ENCODE measurements at places on chromosomes 11 and 22.

DNA sequence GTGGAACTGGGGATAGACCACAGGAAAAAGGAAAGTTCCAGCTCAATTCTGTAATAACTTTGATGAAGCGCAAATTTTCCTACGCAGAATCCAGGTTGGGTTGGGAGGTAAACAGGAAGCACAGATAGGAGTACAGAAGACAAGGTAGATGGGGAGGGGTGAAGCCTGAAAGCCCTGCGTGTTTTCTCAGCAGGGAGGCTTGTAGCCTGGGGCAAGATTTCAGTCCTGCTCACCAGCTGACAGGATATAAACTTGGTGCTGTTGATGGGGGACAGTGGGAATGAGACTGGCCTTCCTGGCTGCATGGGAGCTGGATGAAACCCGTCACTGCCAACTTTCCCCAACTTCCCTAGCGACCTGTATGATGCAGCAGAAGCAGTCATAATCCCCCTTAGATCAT, 114.9 kb downstream of the ARHGAP32 start:
- DNase-seq = no peak

DNA sequence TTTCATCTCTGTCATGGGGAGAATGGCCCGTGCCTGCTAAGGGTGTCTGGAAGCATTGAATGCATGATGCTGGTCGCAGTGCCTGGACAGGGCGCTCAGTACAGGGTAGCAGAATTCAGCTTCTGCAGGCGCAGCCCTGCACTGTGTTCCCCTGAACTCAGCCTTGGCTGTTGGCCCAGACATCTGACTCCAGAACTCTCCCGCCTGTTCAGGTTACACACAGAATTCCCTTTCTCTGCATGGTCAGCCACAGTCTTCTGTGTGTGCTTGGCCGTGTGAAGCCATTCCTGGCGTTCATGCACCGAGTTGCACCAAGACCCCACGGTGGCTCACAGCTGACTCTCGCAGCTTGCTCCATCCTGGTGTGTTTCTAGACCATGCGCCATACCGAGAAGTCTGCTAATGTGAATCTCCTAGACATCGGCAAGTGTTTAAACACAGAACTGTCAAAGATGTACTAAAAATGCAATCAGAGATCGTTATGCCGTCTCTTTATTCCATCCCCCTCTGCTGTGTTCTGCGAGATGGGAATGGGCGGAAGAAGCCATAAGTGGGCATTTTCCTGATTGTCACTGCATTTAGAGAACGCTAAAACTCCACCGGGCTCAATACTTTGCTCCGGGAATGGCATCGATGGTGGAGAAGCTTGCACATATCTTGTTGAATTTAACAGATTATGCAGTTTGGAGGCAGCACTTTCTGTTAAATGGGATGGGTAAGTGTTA, 55.6 kb downstream of the MPPED1 start:
- no peak for DNase-seq

GRCh38 chr22:17096071-17096470, 11.3 kb downstream of the IL17RA start:
- DNase-seq = no peak

DNA sequence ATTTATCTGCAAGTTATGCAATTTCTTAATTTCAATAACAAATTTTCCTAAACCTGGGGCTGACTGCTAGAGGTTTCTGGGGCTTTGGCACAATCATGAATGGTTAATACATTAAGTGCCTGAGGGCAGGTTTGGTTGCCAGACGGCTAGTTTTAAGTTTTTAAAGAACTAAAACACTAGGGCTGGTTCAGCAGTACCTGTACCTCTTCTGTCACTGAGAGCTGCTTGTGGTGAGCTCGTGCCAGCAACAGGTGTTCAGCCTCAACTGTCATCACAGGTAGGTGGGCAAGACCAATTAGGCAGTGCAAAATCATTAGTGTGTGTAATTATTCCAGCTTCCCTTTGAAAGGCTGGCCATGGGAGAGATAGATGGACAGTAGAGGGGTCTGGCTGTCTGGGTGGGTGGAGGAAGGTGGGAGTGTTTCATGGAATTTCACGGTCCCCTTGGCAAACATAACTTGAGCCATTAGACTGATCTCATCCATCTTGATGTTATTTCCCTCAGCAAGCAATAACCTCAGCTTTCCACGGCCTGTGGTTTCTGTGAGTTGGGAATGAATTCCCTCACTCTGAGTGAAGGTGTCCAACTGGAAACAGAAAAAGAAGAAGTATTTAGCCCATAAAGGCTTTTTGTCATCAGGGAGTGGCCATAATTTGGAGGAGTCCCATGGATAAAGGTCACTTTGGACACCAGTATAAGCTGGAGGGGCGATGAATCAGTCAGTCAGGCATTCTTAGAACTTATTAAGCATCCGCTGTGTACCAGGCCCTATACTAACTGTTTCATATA, 114.8 kb downstream of the SNX19 start:
- DNase-seq = no peak

DNA sequence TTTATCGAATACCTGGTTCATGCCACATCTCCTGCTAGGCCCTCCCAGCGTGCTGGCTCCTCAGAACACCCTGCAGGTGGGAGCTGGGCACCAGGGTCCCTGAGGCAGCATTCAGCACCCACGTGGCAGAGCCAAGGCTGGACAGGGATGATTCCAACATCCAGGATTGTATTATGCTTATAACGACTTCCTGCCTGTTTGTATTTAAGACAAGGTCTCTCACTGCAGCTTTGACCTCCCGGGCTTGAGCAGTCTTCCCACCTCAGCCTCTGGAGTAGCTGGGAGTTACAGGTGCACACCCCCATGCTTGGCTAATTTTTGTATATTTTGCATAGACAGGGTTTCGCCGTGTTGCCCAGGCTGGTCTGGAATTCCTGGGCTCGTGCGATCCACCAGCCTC, 64.7 kb upstream of the WNT7B start:
- no peak for DNase-seq

DNA sequence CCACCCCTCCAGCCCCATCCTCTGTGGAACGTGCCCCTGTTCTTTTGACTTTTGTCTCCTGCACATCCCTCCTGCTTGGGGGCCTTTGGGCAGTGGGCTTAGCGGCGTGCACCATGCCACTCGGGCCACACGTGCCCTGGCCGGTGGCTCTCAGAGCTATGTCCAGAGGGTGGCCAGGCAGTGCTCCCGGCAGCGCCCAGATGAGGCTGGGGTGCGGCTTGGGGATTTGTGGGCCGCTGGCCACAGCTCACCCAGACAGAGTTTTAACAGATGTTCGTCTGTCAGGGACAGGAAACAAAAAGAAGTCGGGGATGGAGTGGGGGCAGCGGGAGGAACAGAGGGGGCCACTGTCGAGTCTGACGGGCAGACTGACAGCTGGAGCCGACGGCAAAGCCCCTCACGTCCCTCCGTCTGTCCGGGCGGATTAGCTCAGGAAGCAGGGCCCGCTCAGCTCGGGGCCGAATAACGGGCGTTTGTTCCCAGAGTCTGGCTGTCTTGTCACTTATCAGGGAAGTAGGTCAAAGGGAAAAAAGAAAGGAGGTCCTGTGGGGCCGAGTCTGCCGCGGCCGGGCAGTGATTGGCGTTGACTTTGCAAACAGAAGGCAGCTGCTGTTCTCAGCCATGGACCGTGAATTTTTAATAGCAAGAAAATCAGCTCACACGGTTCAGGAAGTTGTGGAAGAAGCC, 61.6 kb downstream of the LRP5 start:
- peak; percentile 27 for DNase-seq

- DNase-seq = no peak
These were observed 39.1 kb downstream of the SNX19 start for GRCh38 chr11:130876931-130877915.

DNA sequence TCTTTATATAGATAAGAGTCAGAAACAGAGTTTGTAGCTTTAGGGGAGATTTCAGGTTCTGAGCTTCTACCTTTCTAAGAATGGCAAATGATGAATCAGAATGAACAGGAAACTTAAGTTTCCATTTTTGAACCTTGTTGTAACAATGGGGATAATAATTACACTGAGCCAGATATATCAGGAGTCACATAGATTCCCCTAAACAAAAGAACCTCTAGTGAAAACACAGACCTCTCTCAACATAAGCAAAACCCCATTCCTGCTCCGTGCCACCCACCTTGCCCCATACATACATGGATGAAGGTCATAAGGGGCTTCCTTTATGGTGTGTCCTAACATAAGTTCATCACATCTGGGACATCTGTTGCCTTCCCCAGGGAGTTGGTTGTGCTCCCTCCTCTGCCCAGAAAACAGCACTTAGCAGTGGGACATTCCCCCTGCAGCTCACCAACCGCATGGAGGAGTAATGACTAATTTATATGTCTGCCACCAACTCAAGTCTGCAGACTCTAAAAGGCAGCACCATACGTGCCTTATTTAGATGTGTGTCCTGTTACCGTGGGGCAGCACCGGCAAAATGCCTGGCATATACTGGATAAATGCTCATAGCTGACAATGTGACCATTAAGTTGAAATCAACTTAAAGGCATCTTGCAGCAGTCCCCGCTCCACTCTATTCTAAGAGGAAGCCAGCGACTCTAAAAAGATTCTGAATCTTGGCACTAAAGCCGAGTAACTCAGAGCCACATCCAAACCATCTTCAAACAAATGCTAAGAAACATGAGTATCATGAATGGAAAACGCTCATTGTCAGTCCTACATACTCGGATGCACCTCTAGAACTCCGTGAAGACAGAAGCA, 8.0 kb downstream of the JAML start:
- no peak for DNase-seq

DNA sequence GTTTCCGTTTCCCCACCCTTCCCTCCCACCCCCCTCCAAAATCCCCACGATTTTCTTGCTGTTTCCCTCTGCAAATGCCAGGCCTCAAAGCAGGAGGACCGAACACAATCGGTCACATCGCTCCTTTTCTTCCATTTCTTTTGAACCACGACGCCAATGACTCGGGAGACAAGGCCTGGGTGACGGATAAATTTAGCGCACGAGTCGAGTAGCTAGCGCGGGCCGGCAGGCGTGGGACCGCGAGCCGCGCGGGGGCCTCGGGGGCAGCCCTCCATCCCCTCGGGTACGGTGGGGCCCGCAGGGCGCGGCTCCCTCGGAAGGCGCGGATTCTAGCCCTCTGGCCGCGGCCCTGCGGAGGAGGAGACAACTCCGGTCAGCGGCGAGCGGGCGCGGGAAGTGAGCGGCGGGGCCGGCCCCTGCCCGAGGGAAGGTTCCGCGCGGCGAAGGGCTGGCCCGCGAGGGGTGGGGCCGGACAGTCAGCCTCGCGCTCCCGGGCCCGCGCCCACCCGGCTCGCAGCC, 414 bp downstream of the JOSD1 start:
- DNase-seq = no peak

DNA sequence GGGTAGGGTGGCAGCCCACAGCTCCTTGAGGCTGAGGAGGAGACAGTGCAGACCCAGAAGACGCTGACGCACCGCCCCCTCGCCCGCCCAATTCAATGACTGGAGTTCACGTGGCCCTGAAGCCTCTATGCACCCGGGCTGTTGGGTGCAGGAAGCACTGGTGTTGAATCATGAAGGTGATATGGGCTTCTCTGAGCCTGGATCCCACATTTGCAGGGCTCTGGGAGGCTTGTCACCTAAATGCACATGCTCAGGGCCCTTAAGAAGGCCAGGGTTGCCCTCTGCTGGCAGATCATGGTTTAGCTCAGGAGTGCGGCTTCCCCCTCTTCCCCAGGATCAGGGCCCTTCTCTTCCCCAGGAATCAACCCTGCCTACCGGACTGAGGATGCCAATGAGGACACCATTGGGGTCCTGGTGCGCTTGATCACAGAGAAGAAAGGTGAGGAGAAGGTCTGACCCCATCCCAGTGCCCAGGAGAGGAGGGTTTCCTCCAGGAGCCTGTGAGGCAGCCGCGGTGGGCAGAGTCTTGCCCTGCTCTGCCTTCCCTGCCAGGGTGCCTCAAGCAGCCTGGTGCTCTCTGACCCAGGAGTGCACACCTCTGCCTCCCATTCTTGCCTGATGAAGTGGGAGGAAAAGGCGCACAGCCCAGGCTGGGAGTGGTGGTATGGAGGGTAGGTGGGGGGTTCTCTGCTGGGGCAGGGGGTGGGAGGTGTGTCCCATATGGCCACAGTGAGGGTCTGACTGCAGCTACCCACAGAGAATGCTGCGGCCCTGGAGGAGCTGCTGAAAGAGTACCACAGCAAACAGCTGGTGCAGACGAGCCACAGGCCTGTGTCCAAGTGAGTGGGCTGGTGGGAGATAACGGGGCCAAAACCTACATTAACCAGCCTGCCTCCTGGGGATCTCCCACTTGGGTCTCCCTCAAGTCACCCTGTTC, 17.5 kb downstream of the RELT start:
- DNase-seq = peak; percentile 65

- DNase-seq = no peak
These were observed 16.5 kb upstream of the TPBGL start for GRCh38 chr11:75223954-75224643.

DNA sequence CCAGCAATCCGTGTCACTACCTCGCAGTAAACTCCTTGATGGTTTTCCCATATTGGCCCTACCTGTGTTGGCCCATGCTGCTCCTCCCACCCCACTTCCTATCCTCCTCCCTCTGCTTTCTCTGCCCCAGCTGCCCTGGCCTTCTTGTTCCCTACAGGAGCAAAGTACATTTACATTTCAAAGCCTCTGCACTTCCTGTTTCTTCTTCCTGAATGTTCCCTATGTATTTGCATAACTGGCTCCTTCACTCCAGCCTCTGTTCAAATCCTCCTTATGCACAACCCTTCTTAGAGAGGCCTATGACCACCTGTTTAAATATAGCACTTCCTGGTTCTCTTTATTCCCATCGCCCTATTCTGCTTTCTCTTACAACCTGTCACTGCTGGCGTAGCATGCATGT, 62.2 kb downstream of the PARVA start:
- DNase-seq = peak; percentile 15

DNA sequence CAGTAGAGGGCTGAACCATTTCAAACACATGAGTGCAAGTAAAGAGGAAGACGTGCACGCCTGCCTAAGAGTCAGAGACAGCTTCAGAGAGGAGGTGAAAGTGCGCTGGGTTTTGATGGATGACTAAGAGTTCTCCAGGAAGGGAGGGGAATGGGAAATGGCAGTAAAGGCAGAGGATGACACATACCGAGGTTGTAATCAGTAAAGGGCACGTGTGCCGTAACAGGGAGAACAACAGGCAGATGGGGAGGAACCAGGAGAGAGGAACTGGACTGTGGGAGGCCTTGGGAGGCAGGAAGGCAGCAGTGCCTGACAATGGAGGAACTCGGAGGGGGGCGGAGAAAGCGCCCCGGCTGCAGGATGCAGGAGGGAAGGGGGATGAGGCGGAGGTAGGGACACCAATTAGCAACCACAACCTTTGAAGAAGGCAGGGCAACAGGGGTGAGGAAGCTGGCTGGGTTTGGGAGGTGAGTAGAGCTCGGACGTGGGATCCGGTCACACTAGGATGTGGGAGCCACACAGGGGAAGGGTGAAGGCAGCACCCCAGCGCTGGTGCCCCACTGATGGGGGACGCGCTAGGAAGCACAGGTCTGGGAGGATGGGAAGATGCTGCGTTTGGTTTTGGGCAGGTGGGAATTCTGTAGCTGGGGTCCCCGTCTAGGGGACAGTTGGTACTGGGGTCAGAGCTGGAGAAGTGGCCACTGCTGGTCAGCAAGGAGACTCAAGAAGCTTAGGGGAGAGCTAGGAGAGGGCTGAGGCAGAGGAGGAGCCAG, 67.4 kb downstream of the SCUBE1 start:
- no peak for DNase-seq

DNA sequence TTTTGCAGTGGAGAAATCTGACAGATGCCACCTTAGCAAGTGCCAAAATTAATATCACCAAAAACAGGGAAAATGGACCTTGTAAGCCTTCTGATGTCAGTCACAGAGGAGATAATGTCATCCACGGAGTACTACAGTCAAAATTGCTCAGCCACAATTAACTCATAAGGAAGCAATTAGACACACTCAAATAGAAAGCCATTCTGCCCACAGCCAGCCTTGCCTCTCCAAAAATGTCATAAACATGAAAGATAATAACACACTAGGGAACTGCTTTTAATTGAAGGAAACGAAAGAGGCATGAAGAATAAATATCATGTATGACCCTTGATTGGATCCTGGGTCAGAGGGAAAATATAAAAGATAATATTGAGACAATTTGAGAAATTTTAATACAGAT, 505.6 kb upstream of the API5 start:
- DNase-seq = no peak

All from NCI-H526 treated with DMSO at 0.1 percent for 48 hours (cell line).